ENCODE measurements at places on chromosomes 3 and 15.

GRCh38 chr15:40338921-40339620 is 1.7 kb downstream of the CCDC9B start:
- DNase-seq: peak; percentile 70

DNA sequence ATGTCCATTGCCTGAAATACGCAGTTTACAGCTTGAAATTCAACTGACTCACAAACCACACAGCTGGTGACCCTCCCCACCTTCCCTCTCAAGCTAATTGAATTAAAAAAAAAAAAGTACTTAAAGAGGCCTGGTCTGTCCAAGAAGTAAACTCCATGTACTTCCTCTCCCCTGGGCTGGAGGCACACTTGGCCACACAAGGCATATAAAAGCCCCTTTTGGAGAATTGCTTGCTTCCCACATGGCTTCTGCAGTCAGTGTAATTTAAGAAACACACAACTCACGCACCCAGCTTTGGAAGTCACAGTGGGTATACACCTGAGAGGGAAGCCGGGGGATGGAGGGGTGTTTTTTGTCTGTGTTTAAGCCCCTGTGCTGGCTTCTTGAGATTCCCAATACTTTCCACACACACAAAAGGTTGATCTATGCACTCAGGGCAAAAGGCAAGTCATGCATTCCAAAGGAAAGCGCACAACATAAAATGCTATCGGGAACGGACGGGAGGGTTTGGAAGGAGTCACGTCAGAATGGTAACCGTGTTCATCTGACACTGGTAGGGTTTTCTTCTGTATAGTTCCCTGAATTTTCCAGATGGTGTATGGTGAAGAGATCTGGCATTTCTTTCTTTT is 106.6 kb upstream of the ALDH1A3 start:
- DNase-seq: peak; percentile 33

DNA sequence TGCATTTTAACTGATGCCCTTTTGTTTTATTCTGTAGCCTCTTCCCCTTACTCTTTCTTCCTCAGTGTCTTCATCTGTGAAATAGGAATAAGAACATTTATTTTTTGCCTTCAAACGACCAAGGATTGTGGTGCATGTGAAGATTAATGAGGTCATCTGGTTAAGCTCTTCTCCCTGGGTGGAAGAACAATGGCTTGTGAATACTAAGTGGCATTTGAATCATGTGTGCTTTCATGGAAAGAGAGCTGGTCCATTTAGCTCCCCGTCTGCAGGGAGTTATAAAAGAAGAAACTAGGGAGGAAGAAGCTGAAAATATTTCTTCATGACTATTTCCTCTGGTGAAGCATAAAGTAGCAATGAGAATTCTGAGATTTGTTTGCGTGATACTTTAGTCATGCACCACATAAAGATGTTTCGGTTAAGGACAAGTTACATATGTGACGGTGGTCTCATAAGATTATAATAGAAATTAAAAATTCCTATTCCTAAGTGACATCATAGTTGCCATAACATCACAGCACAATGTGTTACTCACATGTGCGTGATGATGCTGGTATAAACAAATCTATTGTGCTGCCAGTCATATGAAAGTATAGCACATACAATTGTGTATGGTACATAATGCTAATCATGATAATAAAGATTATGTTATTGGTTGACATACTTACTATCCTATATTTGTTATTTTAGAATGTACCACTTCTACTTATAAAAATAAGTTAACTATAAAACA is 374.3 kb downstream of the RBMS3 start:
- no peak for DNase-seq

- DNase-seq: no peak
These were observed 45.8 kb downstream of the SPSB4 start for GRCh38 chr3:141096981-141097380.

GRCh38 chr3:39143051-39143885 is 10.1 kb downstream of the CSRNP1 start:
- DNase-seq: no peak

GRCh38 chr3:21331321-21331720 is 419.7 kb downstream of the ZNF385D start:
- no peak for DNase-seq

- no peak for DNase-seq
These were observed 12.0 kb downstream of the DISP2 start for GRCh38 chr15:40369971-40370370.
